NCI-H1092 (cell line): ENCODE measurements at places on chromosomes 2 and 18.

DNA sequence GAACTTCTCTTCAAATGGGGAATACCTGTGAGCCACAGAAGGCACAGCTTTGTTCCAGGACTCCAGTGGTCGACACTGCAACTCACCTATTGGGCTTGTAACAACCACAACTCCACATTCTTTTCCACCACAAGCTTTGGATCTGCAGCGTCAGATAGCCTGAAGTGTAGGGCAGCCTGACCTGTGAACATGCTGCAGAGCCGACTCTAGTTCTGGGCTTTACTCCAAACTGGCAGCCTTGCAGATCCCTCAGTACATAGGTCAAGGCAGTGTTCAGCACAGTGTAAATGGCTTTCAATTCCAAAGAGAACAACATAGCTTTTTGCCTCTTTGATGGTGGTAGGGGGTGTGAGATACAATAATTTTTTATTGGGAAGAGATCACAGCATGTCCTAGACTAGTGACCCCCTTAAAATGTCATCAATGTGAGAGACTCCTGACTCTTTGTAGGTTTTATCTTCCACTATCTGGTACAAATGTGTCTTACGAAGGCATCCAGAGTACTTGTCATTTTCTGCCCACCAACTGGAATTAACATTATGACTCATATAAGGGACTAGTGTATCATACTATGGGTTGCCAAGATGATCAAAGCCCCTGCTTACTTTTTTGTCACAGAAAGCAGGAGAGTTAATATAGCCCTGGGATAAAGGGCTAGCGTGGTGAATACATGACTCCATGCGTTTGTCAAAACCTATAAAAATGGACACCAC, 149.8 kb downstream of the COPS8 start:
- no peak for DNase-seq

- no peak for DNase-seq
These were observed 1201.0 kb upstream of the LRRTM1 start for GRCh38 chr2:81505586-81505985.

- DNase-seq: no peak
These were observed 573.2 kb downstream of the ZEB2 start for GRCh38 chr2:143946436-143947391.

DNA sequence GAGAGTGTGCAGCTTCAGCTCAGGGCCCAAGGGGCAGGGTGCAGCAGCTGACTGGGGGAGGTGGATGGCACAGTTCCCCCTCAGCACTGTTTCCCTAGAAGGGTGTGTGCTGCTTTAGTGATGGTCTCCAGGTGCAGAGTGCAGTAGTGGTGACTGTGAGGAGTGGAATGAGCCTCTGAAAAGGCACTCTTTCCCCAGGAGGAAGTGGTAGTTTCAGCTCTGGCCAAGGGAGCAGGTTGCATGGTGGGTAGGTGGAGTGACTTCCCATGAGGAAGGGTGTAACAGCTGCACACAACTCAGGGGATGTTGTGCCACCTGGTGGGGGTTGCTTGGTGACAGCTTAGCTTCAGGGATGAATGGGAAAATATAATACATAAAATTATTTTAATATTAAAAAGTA, 251.5 kb upstream of the NXPH2 start:
- DNase-seq: peak; percentile 1

DNA sequence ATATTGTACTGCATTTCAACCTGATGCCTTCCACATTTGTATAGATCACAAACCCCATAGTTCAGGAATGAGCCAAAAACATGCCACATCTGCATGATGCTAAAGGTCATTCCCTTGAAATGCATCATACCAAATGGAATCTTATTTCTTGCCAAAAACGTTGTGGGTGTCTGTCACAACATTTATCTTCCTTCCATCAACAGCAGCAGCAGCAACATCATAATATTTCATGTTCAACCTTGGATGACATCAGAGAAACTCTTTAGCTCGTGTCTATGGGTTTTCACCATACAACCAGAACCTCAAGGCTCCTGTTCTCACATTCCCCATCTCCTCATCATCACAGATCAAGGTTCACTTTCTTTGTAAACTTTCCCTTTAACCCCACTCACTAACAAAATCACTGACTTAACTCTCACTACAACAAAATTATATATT, 221.3 kb upstream of the CTAGE1 start:
- DNase-seq: no peak

- DNase-seq: no peak
These were observed 124.2 kb downstream of the LPIN1 start for GRCh38 chr2:11870584-11870983.
